ENCODE measurements at places on chromosomes 1 and 21.

GRCh38 chr1:79215311-79215710 is 208.8 kb upstream of the ADGRL4 start:
- no peak for DNase-seq

GRCh38 chr1:184194236-184194635 is 142.7 kb downstream of the TSEN15 start:
- DNase-seq = no peak

GRCh38 chr1:34974626-34975025 is 10.5 kb downstream of the TMEM35B start:
- DNase-seq = no peak

GRCh38 chr1:190494451-190494850 is 16.8 kb upstream of the BRINP3 start:
- DNase-seq = no peak

DNA sequence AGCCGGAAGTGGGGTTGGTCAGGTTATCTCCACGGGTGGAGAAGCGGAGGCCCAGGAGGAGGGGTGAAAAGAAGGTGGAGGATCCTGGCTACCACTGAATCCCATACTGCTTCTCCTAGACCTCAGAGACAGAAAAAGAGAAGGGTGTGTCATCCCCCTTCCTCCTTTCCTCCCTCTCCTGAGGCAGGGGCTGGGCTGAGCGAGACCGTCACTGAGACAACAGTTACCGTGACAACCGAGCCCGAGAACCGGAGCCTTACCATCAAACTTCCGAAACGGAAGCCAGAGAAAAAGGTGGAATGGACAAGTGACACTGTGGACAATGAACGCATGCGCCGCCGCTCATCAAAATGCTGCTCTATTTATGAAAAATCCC is 42.1 kb upstream of the NBPF3 start:
- peak; percentile 31 for DNase-seq

GRCh38 chr1:923131-923990 is at the start of gene SAMD11:
Gene SAMD11 (plus strand): TSS chr1:923923. CDS start chr1:924432, 509 bp downstream.
- peak; percentile 76 for DNase-seq

- peak; percentile 32 for DNase-seq
Measured at GRCh38 chr21:33402001-33402979, 923 bp upstream of the IFNGR2 start.

Data from CD4-positive, alpha-beta T cell treated with Interleukin-21 for 1 hour (primary cell).